ENCODE measurements at places on chromosomes 6 and 20. TPM values are rescaled to one million over a fixed set of nuclear protein-coding genes. Genes with fewer than 3 reads are reported as not detected.

- no peaks in the 10 kb centered on the region for H3K4me1 ChIP-seq
- DNase-seq = no peak
- H3K36me3 ChIP-seq = no peaks in the 10 kb centered on the region
Measured at GRCh38 chr6:153591159-153591558, 447.9 kb upstream of the OPRM1 start.

DNA sequence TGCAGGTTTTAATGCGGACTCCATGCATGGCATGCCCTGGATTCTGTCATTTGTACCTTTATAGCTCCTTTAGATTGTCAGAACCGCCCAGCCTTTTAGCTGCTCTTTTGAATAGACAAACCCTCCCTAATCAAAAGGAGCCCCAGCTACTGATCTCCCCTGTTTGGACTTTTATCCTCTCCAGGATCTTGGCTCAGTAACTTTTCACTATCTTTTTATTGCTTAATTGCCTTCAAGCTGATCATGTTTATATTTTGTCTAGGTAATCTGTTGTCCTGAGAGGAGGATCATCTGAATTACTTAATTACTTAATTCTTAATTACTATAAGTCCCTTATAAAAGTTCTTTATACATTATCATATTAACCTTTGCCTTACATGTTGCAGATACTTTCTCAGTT is 93.2 kb downstream of the HIVEP1 start:
- H3K36me3 ChIP-seq = peaks cover 8% of the 10 kb centered on the region
- H3K27me3 ChIP-seq = no peaks in the 10 kb centered on the region
- no peak overlapping the region for H3K4me3 ChIP-seq
- no peak for DNase-seq
- H3K27ac ChIP-seq = no peak overlapping the region

GRCh38 chr6:166420351-166420750 is 37.6 kb upstream of the MPC1 start:
- H3K4me3 ChIP-seq = no peak overlapping the region
- no peaks in the 10 kb centered on the region for H3K27me3 ChIP-seq
- H3K27ac ChIP-seq = no peak overlapping the region
- H3K36me3 ChIP-seq = peaks cover 8% of the 10 kb centered on the region
- DNase-seq = no peak
- no peaks in the 10 kb centered on the region for H3K4me1 ChIP-seq

DNA sequence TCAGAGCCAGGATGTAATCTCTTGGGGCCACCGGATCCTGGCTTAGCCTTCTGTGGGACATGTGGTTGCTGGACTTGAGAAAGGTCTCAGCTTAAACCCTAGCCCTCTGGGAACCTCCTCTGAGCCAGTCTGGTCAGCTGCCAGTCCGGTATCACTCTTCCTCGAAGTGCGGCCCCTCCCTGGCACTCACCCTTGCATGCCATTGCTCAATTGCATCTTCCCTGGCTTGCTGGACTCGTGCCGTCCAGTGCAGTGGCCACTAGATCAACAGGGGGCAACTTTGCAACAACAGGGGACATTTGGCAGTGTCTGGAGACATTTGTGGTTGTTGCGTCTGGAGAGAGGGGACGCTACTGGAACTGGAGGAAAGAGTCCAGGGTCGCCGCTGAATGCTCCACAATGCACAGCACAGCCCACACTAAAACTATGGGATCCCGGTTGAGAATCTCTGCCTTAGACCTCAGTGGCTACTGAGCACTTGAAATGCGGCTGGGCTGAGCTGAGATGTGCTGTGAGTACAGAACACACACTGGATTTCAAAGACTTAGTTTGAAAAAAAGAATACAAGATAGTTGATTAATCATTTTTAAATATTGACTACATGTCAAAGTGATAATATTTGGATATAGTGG is 152.1 kb downstream of the TFAP2C start:
- H3K4me1 ChIP-seq = peaks cover 6% of the 10 kb centered on the region
- DNase-seq = no peak
- H3K27ac ChIP-seq = no peak overlapping the region
- H3K36me3 ChIP-seq = no peaks in the 10 kb centered on the region
- H3K4me3 ChIP-seq = no peak overlapping the region
- peaks cover 15% of the 10 kb centered on the region for H3K27me3 ChIP-seq

DNA sequence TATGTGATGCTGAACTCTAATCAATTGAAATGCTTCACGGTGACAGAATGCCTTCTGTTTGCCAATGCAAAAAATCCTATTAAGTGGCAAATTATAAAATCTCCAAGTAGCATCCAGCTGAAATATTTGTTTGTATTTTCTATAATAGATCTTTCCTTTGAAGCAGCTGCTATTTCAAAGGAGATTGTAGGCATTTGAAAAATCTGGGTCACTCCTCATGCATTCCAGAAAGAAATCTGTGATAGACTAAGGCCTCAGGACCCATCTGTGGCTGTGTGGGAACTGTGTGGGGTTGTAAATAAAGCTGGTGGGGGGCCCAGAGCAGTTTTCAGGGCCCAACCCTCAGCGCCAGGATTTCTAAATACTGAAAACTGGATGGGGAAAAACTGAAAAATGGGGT is 216.9 kb upstream of the ARG1 start:
- no peak overlapping the region for H3K4me3 ChIP-seq
- H3K4me1 ChIP-seq = no peaks in the 10 kb centered on the region
- DNase-seq = no peak
- no peaks in the 10 kb centered on the region for H3K36me3 ChIP-seq

DNA sequence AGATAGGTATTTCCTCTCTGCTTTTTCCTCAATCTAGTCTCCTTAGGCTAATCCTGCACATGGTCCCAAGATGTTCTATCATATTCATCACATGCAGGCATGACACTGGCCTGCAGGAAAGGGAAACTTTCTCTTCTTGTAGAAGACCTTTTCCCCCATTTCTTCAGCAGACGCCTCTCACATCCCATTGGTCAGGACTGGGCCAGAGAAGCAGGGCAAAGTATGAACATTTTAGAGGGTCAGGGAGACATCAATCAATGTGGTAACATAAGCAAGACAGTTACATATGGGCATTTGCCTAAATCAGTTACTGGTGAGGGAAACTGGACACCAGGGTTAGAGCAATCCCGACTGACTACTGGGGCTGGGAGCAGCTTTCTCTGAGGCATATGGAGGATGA is 90.1 kb downstream of the CRYBG1 start:
- DNase-seq = no peak
- H3K4me3 ChIP-seq = no peak overlapping the region
- no peaks in the 10 kb centered on the region for H3K36me3 ChIP-seq

GRCh38 chr6:35796236-35796635 is 887 bp downstream of the CLPS start:
- no peaks in the 10 kb centered on the region for H3K4me1 ChIP-seq
- no peak overlapping the region for H3K27ac ChIP-seq
- no peak for DNase-seq
- H3K27me3 ChIP-seq = peaks cover 26% of the 10 kb centered on the region

Gene CCHCR1
- total RNA-seq = 13.6 TPM

Gene SSTR4
- total RNA-seq = not detected

Gene PRND
- not detected for total RNA-seq

Data from heart right ventricle (tissue), 16 donors.